ENCODE measurements at places on chromosomes 2 and 18. TPM values are rescaled to one million over a fixed set of nuclear protein-coding genes. Genes with fewer than 3 reads are reported as not detected.

Gene SCTR
- total RNA-seq: 0.50 TPM

Gene SOX11
- 75.1 TPM for total RNA-seq

Gene MC4R
- not detected for total RNA-seq

GRCh38 chr2:239220981-239221396 is 179.8 kb downstream of the HDAC4 start:
- H3K36me3 ChIP-seq: no peaks in the 10 kb centered on the region
- DNase-seq: no peak
- no peaks in the 10 kb centered on the region for H3K27me3 ChIP-seq

DNA sequence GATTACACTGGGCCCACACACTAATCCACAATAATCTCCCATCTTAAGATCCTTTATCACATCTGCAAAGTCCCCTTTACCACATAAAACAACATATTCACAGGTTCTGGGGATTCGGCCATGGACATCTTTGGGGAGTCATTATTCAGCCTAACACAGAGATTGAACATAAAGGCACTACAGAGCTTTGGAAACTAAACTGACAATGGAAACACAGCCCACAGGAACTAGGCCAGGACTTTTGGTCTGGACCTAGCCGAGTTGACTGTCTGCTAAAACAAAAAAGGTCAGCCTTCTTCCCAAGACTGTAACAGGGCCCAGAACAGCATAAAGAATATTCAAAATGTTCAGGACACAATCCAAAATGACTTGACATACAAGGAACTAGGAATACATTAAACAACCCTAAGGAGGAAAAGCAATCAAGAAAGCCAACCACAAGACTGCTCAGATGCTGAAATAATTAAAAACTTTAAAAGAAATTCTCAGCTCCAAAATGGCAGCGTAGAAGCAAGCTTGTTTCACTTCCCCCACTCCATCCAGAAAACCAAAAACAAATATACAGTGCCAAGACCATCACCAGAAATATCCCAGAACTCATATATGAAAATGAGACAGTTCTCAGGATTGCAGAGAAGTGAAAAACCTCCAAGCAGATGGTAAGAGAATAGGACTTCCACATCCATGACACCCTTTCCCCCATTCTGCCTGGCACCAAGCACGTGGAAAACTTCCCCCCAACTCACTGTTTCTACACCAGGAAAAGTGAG is 207.8 kb downstream of the ATAD2B start:
- H3K27ac ChIP-seq: no peak overlapping the region
- H3K4me3 ChIP-seq: no peak overlapping the region
- H3K36me3 ChIP-seq: no peaks in the 10 kb centered on the region
- no peaks in the 10 kb centered on the region for H3K27me3 ChIP-seq
- H3K4me1 ChIP-seq: no peaks in the 10 kb centered on the region
- no peak for DNase-seq

GRCh38 chr2:63661076-63661475 is 72.3 kb downstream of the MDH1 start:
- H3K4me1 ChIP-seq: no peaks in the 10 kb centered on the region
- H3K27ac ChIP-seq: no peak overlapping the region
- peak; percentile 70 for DNase-seq

Gene DAW1
- 1.2 TPM for total RNA-seq

Gene BUB1
- 108 TPM for total RNA-seq

Gene CNTNAP5
- total RNA-seq: not detected

- DNase-seq: no peak
- H3K36me3 ChIP-seq: peaks cover 85% of the 10 kb centered on the region
- no peaks in the 10 kb centered on the region for H3K27me3 ChIP-seq
- no peak overlapping the region for H3K27ac ChIP-seq
- no peak overlapping the region for H3K4me3 ChIP-seq
These were observed 35.9 kb upstream of the NARS1 start for GRCh38 chr18:57657542-57657941.

Measured in A673 (cell line).